ENCODE measurements at places on chromosomes 5 and 9.

GRCh38 chr9:130095872-130096271 is 42.2 kb downstream of the GPR107 start:
- no peaks in the 10 kb centered on the region for H3K4me1 ChIP-seq
- no peaks in the 10 kb centered on the region for H3K27me3 ChIP-seq
- DNase-seq: peak; percentile 19
- H3K4me3 ChIP-seq: no peak overlapping the region
- H3K36me3 ChIP-seq: peaks cover 90% of the 10 kb centered on the region
- H3K27ac ChIP-seq: no peak overlapping the region

- DNase-seq: no peak
- H3K27ac ChIP-seq: no peak overlapping the region
- no peaks in the 10 kb centered on the region for H3K4me1 ChIP-seq
- H3K27me3 ChIP-seq: no peaks in the 10 kb centered on the region
- H3K4me3 ChIP-seq: no peak overlapping the region
These were observed 156.0 kb upstream of the CDKN2B start for GRCh38 chr9:22165144-22165543.

DNA sequence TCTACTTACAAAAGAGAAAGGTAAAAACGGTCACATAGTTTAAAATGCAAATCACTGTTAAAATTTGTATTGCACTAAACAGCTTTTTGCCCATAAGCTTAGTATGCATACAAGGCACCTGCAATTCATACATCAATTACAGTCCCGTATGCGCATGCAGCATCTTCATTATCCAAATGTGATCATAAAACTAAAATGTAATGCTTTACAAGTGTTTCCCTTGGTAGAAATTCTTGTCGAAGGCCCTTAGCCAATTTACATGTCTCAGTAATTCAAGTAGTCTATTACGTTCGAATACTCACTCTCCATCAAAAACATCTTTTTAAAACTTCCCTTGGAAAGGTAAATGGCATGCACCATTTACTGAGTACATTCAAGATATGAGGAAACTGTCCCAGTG is 32.6 kb downstream of the TRPM6 start:
- H3K27me3 ChIP-seq: no peaks in the 10 kb centered on the region
- H3K27ac ChIP-seq: no peak overlapping the region
- no peak for DNase-seq
- H3K36me3 ChIP-seq: no peaks in the 10 kb centered on the region
- no peak overlapping the region for H3K4me3 ChIP-seq

DNA sequence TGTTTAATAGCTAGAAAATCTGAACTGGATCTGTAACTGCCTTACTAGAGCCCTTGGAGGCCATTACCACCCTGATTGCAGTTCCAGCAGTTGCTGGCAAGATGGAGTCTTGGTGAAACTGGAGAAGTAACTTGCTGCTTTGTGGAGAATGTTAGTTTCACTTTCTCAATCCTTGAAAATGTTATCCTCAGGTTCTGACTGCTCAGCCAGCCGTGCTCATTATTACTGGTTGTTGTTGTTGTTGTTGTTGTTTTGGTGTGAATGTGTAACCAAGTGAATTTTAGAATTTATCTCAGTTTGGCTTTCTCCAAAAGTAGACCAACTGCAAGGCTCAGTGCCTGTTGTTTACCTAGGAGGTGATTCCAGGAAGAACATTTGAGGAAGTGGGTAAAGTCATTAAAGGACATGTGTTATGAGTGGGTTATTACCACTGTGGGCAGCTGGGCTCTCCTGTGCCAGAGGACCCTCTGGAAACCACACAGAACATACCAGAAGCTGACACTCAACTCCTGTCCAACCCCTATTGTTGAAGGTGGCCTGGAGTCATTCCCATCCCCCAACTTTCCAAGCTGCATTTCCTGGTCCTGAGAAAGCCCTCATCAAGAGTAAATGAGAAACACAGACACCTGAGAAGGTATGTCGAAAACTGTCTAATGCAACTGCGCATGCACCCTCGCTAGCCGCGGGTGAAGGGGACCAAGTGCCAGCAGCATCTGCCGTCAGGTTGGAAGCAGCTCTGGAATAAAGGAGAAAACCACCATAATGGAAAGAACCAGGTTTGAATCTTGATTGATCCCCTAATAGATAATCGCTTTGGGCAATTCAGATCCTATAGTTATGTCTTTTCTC is 111.6 kb downstream of the CMYA5 start:
- H3K4me1 ChIP-seq: no peaks in the 10 kb centered on the region
- H3K27ac ChIP-seq: no peak overlapping the region
- H3K4me3 ChIP-seq: no peak overlapping the region
- no peak for DNase-seq
- H3K27me3 ChIP-seq: no peaks in the 10 kb centered on the region
- no peaks in the 10 kb centered on the region for H3K36me3 ChIP-seq

DNA sequence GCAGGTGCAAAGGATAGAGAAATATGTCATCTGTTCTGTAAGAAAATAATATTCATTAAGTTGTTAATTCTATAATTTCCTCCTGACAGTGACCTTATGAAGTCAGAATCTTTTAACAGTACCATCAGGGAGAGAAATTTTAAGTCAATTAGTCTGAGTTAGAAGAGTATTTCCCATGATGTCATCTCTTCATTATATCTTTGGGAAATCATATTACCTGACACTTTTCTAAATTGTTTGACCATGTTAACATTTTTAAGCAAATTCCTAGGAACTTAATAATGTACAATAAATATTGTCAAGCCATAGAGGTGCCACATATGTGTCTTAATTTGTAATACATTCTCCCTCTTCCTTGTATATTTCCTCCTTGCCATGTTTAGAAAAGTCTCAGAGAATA is 124.4 kb upstream of the C6 start:
- H3K4me3 ChIP-seq: no peak overlapping the region
- H3K27ac ChIP-seq: no peak overlapping the region
- DNase-seq: no peak
- no peaks in the 10 kb centered on the region for H3K36me3 ChIP-seq

- H3K27ac ChIP-seq: no peak overlapping the region
- DNase-seq: no peak
- H3K36me3 ChIP-seq: no peaks in the 10 kb centered on the region
- H3K27me3 ChIP-seq: no peaks in the 10 kb centered on the region
- H3K4me3 ChIP-seq: no peak overlapping the region
These were observed 56.4 kb upstream of the GLIS3 start for GRCh38 chr9:4356306-4356705.
